ENCODE measurements at places on chromosomes 2 and 18. TPM values are rescaled to one million over a fixed set of nuclear protein-coding genes. Genes with fewer than 3 reads are reported as not detected.

The SKA1 gene
- 18.2 TPM for total RNA-seq

The FEV gene
- not detected for total RNA-seq

The XIRP2 gene
- total RNA-seq: not detected

The RAMP1 gene
- total RNA-seq: not detected

The FBXO48 gene
- total RNA-seq: 1.6 TPM

The KHK gene
- total RNA-seq: not detected

The GDF7 gene
- not detected for total RNA-seq

The DCDC2C gene
- total RNA-seq: not detected

The CYP26B1 gene
- 0.50 TPM for total RNA-seq

The C2orf78 gene
- not detected for total RNA-seq

The RBMS1 gene
- total RNA-seq: 52.1 TPM

The SERPINB5 gene
- total RNA-seq: 387 TPM

The CAPN14 gene
- 0.17 TPM for total RNA-seq

The DPP4 gene
- 0.43 TPM for total RNA-seq

The SALL3 gene
- not detected for total RNA-seq

The THSD7B gene
- not detected for total RNA-seq

The MYL1 gene
- not detected for total RNA-seq

The TGFA gene
- total RNA-seq: 59.2 TPM

The ERBB4 gene
- not detected for total RNA-seq

The TMEM198 gene
- 1.3 TPM for total RNA-seq

The TDRD15 gene
- total RNA-seq: not detected

The ATP8B1 gene
- 16.2 TPM for total RNA-seq

The SH2D6 gene
- total RNA-seq: 0.78 TPM

The CAD gene
- total RNA-seq: 68.9 TPM

Measured in mammary epithelial cell (primary cell).